ENCODE measurements at places on chromosomes 11 and 22. TPM values are rescaled to one million over a fixed set of nuclear protein-coding genes. Genes with fewer than 3 reads are reported as not detected.

TRIM66 gene
- total RNA-seq, result 2.5 TPM

KREMEN1 gene
- total RNA-seq, result 49.5 TPM

LGR4 gene
- 33.4 TPM for total RNA-seq

ARL2 gene
- 147 TPM for total RNA-seq

DBX1 gene
- not detected for total RNA-seq

AQP11 gene
- 4.9 TPM for total RNA-seq

CRYBA4 gene
- not detected for total RNA-seq

FXYD2 gene
- 3.2 TPM for total RNA-seq

TMEM191B gene
- not detected for total RNA-seq

OR51B2 gene
- 0.27 TPM for total RNA-seq

OR10D3 gene
- not detected for total RNA-seq

ZP1 gene
- not detected for total RNA-seq
